Activated naive CD8-positive, alpha-beta T cell treated with anti-CD3 and anti-CD28 coated beads, Interleukin-2, amount 50 U/mL, for 24 hours (primary cell): ENCODE measurements at places on chromosomes 16 and 17.
A peak's percentile ranks its signal among the peaks of the same experiment; 100 is the strongest.

DNA sequence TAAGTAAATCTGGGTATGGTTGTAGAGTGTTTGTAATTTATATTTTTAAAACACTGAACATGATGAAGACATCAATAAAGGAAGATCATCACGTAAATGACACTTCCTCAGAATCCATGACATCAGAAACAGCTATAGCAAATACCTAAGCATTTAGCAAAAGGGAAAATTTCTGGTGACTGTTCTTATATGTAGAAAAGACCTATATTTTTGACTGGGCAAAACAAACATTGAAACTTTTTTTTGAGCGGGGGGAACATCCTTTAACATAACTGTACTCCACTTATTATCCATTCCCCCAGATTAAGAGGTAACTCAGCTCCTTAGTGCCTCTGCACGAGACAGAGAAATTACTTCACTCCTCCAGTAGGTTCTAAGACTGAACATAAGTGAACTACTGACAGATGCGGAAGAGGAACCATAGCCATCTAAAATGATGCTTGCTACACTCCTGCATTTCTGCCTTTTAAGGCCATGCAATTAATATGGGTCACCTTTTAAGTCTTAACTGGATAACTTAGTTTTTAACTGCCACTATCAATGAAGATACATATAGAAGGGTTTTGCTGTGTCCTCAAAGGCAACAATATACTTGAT is 9.4 kb downstream of the CRYBA1 start:
- peak overlapping the region; percentile 7 for H3K27ac ChIP-seq
- no peak for DNase-seq
- peaks cover 33% of the 10 kb centered on the region for H3K36me3 ChIP-seq
- H3K4me1 ChIP-seq, result peaks cover 24% of the 10 kb centered on the region

GRCh38 chr17:43456661-43457361 is 27.0 kb upstream of the DHX8 start:
- H3K4me1 ChIP-seq, result peaks cover 9% of the 10 kb centered on the region
- DNase-seq, result no peak
- H3K27ac ChIP-seq, result no peak overlapping the region
- no peaks in the 10 kb centered on the region for H3K36me3 ChIP-seq
- peaks cover 3% of the 10 kb centered on the region for H3K27me3 ChIP-seq

DNA sequence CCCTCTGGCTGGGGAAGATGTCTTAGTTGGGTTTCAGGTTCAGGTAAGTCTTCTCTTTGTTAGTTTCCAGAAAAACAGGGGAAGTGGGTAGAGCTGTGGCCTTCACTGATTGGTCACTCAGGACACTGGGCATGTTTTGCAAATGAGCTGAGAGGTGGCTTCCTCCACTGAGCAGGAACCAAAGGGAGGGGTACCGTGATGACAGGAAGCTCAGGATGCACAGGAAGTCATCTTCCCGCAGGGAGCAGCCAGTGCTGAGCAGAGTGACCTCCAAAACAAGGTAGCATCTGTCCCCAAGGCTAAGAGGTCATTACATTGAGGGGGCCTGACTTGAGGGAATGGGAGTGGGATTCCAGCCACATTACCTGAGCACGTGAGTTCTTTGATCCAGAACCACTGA is 5.6 kb downstream of the NT5C start:
- peak overlapping the region; percentile 46 for H3K27ac ChIP-seq
- DNase-seq, result no peak
- H3K4me1 ChIP-seq, result peaks cover 36% of the 10 kb centered on the region
- H3K36me3 ChIP-seq, result peaks cover 10% of the 10 kb centered on the region

- no peak overlapping the region for H3K27ac ChIP-seq
- H3K36me3 ChIP-seq, result no peaks in the 10 kb centered on the region
- no peaks in the 10 kb centered on the region for H3K4me1 ChIP-seq
- no peak for DNase-seq
- peaks cover 14% of the 10 kb centered on the region for H3K27me3 ChIP-seq
- H3K4me3 ChIP-seq, result no peak overlapping the region
Observed at GRCh38 chr16:66335704-66336329, 30.7 kb upstream of the CDH5 start.
